Uterus (tissue), 4 donors: ENCODE measurements at places on chromosomes 3 and 15. TPM values are rescaled to one million over a fixed set of nuclear protein-coding genes. Genes with fewer than 3 reads are reported as not detected.

- no peak for DNase-seq
Observed at GRCh38 chr3:65732051-65732935, 306.4 kb downstream of the MAGI1 start.

Gene SCAMP5
- 1.3 TPM for total RNA-seq

DNA sequence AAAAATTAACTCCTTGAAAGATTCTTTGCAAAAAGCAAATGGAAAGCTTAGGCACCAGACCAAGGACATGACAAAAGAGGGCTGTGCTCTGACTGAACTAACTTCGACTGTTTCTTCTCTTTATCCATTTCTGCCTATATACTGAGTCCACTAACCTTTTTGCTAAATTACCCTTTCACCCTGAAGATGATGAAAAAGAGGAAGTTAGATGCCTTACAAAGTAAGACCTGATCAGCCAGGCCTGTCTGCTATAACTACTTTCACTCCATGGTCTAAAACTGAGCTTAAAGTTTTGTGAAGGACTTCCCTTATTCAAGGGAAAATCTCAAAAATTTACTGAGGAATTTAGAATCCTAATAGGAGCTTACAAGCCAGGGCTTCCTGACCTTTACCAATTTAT, 6.2 kb upstream of the IGSF10 start:
- no peak for DNase-seq

Gene SERPINI2
- total RNA-seq, result 1.4 TPM

GRCh38 chr3:102297072-102297658, 137.7 kb upstream of the ZPLD1 start:
- DNase-seq, result no peak

- DNase-seq, result no peak
Observed at GRCh38 chr3:52451237-52452083, 2.4 kb downstream of the TNNC1 start.

DNA sequence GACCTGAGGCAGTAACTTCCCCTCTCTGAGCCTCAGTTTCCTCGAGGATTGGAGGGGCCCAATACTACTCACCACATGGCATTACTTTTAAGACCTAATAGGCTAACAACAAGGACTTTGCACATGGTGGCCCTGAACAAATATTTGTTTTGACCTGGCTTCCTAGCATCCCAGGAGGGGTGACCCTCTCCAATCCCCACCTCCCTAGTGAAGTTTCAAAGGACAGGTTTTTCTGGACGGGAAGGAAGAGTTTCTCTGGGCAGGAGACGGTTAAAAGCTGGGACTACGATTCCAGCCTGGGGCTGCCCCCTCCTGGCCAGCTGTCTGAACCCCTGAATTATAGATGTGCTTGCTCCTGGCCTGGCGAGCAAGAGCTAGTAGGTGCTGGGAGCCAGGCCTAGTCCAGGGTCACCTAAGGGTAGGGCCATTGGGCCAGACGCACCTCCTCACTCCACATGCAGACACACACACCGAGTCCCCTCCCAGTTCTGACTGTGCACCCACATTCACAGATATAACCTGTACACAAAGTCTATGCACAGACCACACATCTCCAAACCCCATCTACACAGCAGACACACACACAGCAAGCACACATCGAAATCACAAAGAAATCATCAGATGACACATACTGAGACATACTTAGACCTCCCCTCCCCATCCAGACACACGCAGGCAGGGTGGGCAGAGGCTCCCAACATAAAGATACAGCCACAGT, 2.7 kb upstream of the ISL2 start:
- no peak for DNase-seq

Gene MAGI1
- 37.4 TPM for total RNA-seq

Gene RETNLB
- not detected for total RNA-seq

Gene CHRM5
- total RNA-seq, result not detected

GRCh38 chr3:117117188-117117936, 407.8 kb downstream of the TUSC7 start:
- DNase-seq, result no peak

GRCh38 chr3:30498587-30498967, 107.8 kb upstream of the TGFBR2 start:
- no peak for DNase-seq

GRCh38 chr15:74794248-74794969, 12.5 kb downstream of the CSK start:
- no peak for DNase-seq

DNA sequence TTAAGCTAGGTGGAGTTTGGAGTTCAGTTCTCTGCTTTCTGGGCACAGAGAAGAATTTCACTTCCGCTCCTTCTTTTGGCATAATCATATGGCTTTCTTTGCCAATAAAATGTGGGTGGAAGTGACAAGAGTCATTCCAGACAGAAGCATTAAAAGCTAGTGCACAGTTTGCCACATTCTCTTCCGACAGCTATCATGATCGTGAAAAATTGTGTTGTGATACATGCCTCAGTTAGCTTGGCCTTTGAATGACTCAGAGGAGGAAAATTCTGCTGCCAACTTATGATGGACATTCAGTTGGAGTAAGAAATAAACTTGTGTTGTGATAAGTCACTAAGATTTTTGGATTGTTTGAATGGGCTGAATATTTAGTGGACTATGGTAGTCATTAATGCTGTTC, 291.7 kb upstream of the SATB1 start:
- no peak for DNase-seq

Gene SLC24A5
- 0.29 TPM for total RNA-seq

DNA sequence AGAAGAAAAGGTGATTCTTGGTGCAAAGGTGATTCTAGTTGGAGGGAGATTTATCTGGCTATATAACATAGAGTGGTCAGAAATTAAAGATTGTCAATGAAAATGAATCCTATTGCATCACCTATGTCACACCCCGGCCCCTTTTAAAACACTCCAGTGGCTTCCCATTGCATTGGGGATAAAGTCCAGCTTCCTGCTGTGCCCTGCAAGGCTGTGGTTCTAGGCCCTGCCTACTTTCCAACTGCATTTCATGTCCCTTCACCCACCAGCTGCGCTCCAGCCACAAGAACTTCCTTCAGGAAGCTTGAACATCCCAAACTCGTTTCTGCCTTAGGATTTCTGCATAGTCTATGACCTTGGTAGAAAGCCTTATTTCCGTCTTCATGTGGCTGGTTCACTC, 118.7 kb upstream of the UMPS start:
- DNase-seq, result no peak

DNA sequence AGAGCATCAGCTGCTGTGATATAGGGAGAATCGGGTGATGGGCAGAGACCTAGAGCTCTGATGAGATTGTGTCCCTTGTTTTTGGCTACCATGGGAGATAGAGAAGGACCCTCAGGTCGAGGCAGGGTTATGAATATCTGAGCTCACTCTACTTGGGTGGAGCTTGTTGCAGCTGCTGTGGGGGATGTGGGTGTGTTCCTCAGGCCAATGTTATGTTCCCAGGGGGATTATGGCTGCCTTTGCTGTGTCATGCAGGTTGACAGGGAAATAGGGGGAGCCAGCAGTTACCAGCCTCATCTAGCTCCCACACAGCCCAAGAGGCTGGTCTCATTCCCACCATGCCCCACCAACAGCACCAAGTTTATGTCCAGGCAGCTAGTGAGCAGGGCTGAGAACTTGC, 131.5 kb downstream of the TRIM42 start:
- no peak for DNase-seq

DNA sequence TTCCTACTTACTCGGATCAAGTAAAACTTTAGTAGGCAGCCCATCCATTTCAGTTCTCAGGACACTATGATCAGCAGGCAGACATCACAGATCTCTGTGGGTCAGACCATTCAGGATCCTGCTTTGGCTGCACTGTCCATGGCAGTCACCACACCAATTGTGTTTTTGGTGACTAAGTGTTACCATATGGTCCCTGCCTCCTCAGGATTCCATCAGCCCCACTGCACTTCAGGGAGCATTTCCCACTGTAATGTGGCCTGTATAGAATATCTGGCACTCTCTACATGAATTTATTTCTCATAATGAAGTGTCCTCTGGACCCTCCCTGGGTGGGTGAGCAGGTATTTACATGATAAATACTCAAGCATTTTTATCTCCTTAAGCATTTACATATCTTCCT, 41.3 kb downstream of the ZNF445 start:
- no peak for DNase-seq

DNA sequence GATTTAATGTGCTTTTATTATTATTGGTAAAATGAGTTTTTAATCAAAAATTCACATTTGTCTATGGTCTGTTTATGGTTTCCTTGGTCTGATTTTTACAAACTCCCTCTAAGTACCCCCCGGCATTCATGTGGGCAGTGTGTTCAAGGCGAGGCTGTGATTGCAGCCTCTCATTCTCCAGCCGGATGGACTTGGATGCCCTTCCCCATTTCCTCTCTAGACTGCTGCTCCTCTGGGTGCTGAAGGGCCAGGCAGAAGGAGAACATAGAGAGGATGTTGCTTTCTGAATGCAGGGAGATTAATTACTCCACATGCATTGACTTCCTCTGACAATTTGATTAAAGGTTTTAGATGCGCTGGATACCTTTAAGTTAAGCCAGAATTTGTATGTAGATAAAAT, 3.9 kb upstream of the TMC3 start:
- no peak for DNase-seq

Gene CKMT1A
- total RNA-seq, result not detected

DNA sequence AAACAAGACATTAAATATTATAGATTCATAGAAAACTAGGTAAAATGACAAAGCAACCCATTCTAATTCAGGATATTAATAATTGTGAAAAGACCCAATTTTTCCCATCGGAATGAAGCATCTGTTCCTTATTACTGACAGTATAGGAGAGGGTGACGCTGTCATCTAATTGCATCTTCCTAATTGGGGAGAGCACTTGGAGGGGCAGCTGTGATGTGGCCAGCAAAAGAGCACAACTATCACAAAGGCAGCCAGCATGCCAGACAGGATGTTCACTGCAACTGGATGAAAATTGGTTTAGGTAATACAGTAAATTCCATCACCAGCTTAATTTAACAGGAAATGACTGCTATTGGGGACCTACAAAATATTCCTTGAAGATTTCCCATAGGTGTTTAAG, 21.9 kb upstream of the MINAR1 start:
- no peak for DNase-seq

GRCh38 chr3:107861904-107862303, 228.9 kb downstream of the CD47 start:
- no peak for DNase-seq

DNA sequence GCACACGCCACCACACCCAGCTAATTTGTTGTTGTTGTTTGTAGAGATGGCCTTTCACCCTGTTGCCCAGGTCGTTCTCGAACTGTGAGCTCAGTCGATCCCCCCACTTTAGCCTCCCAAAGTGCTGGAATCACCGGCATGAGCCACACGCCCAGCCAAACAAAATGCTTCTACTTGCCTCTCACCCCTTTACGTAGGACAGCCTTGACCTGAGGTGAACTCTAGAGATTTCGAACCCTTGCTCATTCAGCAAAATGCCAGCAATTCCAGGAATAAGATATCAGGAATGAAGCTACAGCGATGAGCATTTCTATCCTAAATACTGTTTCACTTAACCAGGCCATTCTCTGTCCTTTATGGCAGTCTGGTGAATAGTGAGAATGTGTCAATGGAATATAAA, 135.0 kb downstream of the LRRK1 start:
- no peak for DNase-seq

- DNase-seq, result no peak
Observed at GRCh38 chr3:127949446-127950055, 34.5 kb downstream of the KBTBD12 start.

Gene SPINK8
- total RNA-seq, result not detected

Gene CAMKV
- not detected for total RNA-seq

Gene SEMA3F
- 10.5 TPM for total RNA-seq

- no peak for DNase-seq
Observed at GRCh38 chr3:95217661-95218060, 1154.8 kb downstream of the NSUN3 start.

GRCh38 chr3:55042591-55042990, 114.7 kb upstream of the LRTM1 start:
- no peak for DNase-seq

- DNase-seq, result no peak
Observed at GRCh38 chr15:100767001-100767825, 112.4 kb upstream of the ALDH1A3 start.

DNA sequence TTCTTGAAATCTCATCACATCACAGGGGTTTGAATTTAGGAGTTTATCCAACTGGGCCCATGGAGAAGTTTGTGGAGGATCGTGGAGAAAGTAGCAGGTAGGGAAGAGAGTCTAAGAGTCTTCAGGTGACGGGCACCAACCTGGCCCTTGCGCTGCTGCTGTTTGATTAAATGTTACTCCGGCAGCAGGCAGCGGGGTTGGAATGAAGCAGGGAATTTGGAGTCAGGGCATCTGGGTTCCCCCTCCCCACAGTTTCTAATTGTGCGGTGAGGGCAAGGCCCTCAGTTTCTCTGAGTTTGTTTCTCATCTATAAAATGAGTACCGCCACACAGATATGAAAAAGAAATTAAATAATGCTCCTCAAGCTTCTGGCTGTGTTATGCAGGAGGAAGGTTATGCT, 182.9 kb upstream of the RGMA start:
- DNase-seq, result no peak

GRCh38 chr3:113265231-113265630, 53.9 kb downstream of the BOC start:
- DNase-seq, result peak; percentile 12

GRCh38 chr15:71272932-71273331, 157.7 kb downstream of the THSD4 start:
- DNase-seq, result no peak
